Fibroblast of skin of scalp (primary cell): ENCODE measurements at places on chromosomes 7 and 10.

GRCh38 chr7:27143023-27143949 lies at the start of gene HOXA5:
TSS of gene HOXA5 (minus strand) at chr7:27143681. CDS start at chr7:27143607, 74 bp downstream.
- no peak for DNase-seq

- no peak for DNase-seq
Measured at GRCh38 chr10:5447056-5447455, 34.7 kb downstream of the NET1 start.

- no peak for DNase-seq
Measured at GRCh38 chr7:90181485-90181884, 27.2 kb downstream of the STEAP1 start.

DNA sequence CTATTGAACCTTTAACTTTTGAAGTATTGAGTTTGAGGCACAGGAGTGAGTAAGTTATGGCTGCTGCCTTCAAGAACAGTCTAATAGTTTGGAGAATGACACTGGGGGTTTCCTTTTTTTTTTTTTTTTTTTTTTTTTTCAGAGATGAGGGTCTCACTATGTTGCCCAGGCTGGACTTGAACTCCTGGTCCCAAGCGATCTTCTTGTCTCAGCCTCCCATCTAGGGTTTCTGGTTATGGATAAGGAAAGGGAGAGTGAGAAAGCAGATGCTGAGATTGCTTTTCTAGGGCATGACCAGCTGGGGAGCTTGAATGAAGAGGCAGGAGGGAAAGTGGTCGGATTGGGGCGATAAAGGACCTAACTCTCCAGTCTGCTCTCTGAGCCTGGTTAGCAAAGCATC lies 59.9 kb upstream of the BTRC start:
- no peak for DNase-seq

GRCh38 chr7:25503306-25503705 lies 275.0 kb upstream of the NPVF start:
- no peak for DNase-seq

DNA sequence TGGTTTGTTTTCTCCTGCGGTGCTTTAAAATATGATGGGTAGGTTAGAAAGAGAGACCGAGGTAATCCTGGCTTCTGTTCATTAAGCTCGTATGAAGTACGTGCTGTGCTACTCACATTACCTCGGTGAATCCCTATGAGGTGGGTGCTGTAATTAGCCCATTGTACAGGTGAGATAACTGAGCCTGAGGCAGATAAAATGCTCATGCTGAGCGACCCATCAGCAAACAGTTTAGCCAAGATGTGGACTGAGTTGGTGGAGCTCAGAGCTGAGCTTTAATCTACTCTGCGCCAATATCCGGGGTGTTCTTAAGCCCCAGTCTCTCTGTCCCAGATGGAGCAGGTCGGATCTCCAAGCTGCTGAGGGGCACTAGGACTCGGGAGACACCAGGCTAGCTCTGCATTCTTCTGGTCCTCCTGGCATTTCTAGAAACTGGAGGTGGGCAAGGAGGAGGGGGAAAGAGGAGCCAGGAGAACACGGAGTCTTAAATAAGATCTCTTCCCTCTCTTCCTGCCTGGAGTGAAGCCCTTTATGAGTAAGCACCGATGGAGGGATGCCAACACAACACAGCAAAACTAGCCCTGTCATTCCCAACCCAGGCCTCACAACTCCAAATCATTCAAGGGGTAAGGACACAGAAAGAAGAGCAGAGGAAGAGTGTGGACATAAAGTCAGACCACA lies 458.5 kb downstream of the KCNMA1 start:
- peak; percentile 94 for DNase-seq

GRCh38 chr7:46162609-46163008 lies 241.5 kb upstream of the IGFBP3 start:
- no peak for DNase-seq
